ENCODE measurements at places on chromosomes 2 and 18.

DNA sequence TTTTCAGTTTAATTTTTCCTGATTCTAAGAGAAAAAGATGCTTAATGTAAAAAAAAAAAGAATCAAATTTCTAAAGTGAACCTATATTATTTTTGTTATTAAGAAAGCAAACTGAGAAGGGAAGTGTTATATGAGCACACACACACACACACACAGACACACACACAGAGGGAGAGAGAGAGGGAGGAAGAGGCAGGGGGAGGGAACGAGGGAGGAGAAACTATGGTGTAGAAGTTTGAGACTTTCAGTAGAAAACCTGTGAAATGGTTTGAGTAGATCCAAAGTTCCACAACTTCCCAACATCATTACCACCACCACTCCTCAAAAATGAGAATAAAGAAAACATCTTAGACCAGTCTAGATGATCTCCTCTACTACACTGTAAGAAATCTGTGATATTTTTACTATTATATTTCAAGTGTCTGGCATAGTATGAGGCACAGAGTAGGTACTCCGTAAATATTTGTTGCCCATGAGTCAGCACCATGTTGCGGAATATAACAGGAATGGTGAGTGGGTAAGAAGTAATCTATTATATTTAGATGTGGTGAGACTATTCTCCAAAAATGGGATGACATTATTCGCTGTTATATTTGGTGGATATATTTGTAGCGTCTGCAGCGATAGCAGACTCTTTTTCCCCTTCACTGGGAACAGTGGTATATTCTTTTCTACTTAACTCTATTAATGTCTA, 149.4 kb upstream of the DNMT3A start:
- no peak for DNase-seq

GRCh38 chr2:216877085-216877484, 17.2 kb upstream of the TNP1 start:
- no peak for DNase-seq

GRCh38 chr18:31050635-31051034, 8.1 kb upstream of the DSC3 start:
- no peak for DNase-seq

DNA sequence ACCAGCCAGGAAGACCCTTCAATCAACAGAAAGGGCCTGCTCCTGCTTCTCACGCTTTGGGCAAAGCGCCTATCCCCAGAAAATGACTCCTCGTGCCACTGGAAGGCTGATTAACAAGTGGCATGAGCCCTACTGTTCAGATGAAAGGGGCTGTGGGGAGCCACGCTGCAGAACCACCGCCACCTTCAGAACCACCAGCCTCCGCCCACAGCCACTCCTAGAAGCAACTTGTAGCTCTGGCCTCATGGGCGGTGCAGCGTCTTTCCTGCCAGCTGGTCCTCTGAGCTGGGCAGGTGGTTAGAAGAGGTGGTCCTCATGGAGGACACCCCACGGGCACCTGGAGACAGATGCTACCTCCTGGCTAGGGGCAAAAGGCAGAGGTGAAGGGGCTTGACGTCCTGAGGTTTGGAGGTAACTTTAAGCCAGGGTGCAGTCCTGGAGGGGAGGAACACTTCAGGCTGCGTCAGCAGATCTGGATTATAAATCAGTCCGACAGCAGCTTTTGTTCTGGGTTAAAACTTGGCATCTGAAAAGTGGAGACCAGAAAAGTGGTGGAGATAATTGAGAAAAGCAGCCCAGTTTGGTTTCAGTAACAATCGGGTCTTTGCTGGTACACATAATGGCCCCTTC, 861 bp upstream of the SEMA4C start:
- DNase-seq: no peak
